ENCODE measurements at places on chromosomes 5 and 9. TPM values are rescaled to one million over a fixed set of nuclear protein-coding genes. Genes with fewer than 3 reads are reported as not detected.

GRCh38 chr5:65481171-65481581 is 544 bp downstream of the ADAMTS6 start:
- peak overlapping the region; percentile 98 for H3K4me3 ChIP-seq
- peaks cover 15% of the 10 kb centered on the region for H3K4me1 ChIP-seq
- H3K36me3 ChIP-seq = no peaks in the 10 kb centered on the region
- no peaks in the 10 kb centered on the region for H3K27me3 ChIP-seq
- peak overlapping the region; percentile 83 for H3K27ac ChIP-seq

The HTR1A gene
- not detected for polyA plus RNA-seq

DNA sequence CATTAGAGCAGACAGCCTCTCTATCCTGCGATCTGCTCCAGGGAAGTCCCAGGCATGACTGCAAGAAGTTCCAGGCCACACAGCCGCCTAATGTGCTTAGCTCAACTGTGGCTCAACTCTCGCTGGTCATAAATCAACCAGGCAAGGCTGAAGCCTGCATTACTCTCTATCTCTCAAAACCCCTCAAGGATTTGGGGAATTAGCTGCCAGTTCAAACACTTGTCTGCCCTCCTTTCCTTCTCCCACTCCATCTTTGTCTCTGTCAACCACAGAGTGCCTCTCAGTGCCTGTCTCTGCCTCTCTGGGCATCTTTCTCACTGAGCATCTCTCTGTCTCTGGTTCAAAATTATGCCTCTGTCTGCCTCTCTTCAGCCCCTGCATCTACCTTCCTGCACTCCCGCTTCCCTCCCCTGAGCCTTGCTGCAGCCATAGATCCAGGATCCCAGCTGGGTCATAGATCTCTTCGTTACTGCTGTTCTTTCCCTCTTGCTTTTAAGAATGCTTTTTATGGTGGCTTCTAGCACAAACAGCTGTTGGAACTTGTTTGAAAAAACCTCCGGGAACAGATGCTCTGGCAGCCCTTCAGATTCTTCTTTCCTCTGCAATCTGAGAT is 27.9 kb upstream of the GALNT10 start:
- no peak overlapping the region for H3K27ac ChIP-seq
- DNase-seq = no peak
- H3K4me3 ChIP-seq = no peak overlapping the region
- H3K27me3 ChIP-seq = peaks cover 14% of the 10 kb centered on the region

DNA sequence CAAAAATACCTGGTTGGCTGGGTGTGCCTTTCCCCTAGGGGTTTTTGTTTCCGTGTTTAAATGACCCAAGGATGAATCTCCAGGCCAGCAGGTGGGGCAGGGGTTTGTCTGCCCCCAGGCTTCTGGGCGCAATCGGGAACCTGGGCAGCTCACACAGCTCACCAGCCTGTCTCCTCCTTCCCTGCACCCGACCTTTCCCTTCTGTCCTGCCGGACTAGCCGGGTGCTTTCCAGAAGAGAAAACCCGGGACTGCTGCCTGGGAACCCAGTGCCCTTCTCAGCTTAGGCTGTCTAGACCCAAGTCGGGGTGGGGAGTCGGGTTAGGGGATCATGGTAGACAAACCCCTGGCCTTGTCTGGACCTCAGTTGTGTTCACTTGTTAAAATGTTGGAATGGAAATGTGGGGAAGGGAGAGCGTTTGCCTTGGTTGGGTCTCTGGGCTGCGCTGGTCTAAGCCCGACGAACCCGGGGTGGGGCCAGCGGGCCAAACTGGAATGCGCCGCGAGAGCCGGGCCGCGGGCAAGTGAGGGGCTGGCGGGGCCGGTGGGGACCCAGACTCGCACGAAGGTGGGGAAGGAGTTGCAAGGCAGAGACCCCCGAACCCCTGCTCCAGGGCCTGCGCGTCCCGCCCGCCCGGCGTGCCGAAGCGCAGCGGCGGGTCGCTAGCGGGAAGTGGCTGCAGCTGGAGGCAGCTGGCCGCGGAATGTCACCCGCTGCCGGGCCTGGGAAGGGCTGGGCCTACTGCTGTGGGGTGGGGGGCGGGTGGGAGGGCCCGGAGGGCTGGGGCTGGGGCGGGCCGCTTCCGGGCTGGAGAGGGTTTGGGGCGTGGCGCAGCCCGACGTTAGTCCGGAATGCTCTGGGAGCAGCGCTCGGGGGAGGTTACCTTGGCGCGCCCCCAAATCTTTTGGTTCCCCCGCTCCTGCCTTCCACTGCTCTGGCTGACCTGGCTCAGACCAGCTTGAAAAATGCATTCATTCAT is 84.6 kb downstream of the DAB2IP start:
- peaks cover 4% of the 10 kb centered on the region for H3K36me3 ChIP-seq
- peak overlapping the region; percentile 40 for H3K27ac ChIP-seq
- peaks cover 37% of the 10 kb centered on the region for H3K4me1 ChIP-seq
- peak overlapping the region; percentile 62 for H3K4me3 ChIP-seq
- no peak for DNase-seq

- no peak overlapping the region for H3K27ac ChIP-seq
- H3K4me3 ChIP-seq = no peak overlapping the region
- no peak for DNase-seq
- no peaks in the 10 kb centered on the region for H3K27me3 ChIP-seq
These were observed 85.9 kb downstream of the GALNT10 start for GRCh38 chr5:154276261-154276972.

The CCL27 gene
- 1.1 TPM for polyA plus RNA-seq

The CDC25C gene
- 4.7 TPM for polyA plus RNA-seq

The FAM151B gene
- 0.80 TPM for polyA plus RNA-seq

GRCh38 chr5:134079748-134080581 is 34.5 kb upstream of the TCF7 start:
- H3K27ac ChIP-seq = no peak overlapping the region
- no peaks in the 10 kb centered on the region for H3K27me3 ChIP-seq
- no peak overlapping the region for H3K4me3 ChIP-seq
- H3K4me1 ChIP-seq = no peaks in the 10 kb centered on the region

DNA sequence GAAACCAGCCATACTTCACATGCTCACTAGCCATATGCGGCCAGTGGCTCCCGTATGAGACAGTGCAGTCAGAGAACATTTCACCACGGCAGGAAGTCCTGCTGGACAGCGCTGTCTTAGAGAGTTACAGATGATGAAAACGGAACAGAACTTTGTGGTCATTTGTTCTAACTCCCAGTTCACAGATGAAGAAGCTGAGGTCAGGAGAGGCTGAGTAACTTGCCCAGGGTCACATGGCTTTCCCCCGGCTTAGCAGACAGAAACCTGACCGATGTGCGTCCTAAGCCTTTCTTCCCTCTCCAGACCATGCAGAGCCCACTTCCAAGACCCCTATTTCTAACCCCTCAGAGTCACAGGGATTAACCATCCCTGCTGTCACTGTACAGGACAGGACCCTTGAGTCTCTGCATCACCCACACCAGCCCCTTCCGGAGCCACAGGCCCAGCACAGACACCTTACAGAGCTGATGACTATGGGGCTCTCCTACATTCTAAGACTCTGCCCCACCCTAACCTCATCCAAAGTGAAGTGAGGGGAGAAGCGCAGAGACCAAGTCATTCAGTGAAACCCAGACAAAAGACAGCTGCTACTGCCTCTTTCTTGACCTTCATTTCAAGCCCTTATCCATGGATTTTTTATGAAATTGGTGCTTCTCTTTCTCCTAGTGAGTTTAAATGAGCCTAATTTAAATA is 86.9 kb downstream of the PTPN3 start:
- H3K4me3 ChIP-seq = no peak overlapping the region
- H3K27me3 ChIP-seq = no peaks in the 10 kb centered on the region
- no peaks in the 10 kb centered on the region for H3K4me1 ChIP-seq
- H3K36me3 ChIP-seq = peaks cover 46% of the 10 kb centered on the region

GRCh38 chr9:120235081-120235480 is 344.9 kb downstream of the CDK5RAP2 start:
- no peaks in the 10 kb centered on the region for H3K4me1 ChIP-seq
- H3K27me3 ChIP-seq = no peaks in the 10 kb centered on the region
- no peak overlapping the region for H3K27ac ChIP-seq
- no peaks in the 10 kb centered on the region for H3K36me3 ChIP-seq

GRCh38 chr9:89647366-89648128 is 42.7 kb downstream of the GADD45G start:
- H3K27me3 ChIP-seq = peaks cover 8% of the 10 kb centered on the region
- H3K36me3 ChIP-seq = no peaks in the 10 kb centered on the region
- H3K27ac ChIP-seq = no peak overlapping the region
- H3K4me3 ChIP-seq = no peak overlapping the region
- no peaks in the 10 kb centered on the region for H3K4me1 ChIP-seq
- no peak for DNase-seq

DNA sequence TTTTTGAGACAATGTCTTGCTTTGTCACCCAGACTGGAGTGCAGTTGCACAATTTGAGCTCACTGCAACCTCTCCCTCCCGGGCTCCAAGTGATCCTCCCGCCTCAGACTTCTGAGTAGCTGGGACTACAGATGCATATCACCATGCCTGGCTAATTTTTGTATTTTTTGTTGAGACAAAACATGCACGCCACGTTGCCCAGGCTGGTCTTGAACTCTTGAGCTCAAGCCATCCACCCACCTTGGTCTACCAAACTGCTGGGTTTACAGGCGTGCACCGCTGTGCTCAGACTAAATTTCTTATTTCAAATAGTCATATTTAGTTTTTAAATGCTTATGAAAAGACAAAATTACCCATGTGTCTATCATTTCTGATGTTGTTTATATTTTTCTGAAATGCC is 2324.1 kb downstream of the MAT2B start:
- H3K4me1 ChIP-seq = no peaks in the 10 kb centered on the region
- H3K4me3 ChIP-seq = no peak overlapping the region
- H3K36me3 ChIP-seq = no peaks in the 10 kb centered on the region
- no peaks in the 10 kb centered on the region for H3K27me3 ChIP-seq
- no peak overlapping the region for H3K27ac ChIP-seq

GRCh38 chr5:151071021-151071420 is 9.8 kb downstream of the TNIP1 start:
- no peak for DNase-seq
- H3K27ac ChIP-seq = no peak overlapping the region
- no peaks in the 10 kb centered on the region for H3K27me3 ChIP-seq
- H3K4me3 ChIP-seq = no peak overlapping the region
- peaks cover 19% of the 10 kb centered on the region for H3K4me1 ChIP-seq

GRCh38 chr5:61576556-61576955 is 244.5 kb downstream of the ZSWIM6 start:
- H3K27me3 ChIP-seq = no peaks in the 10 kb centered on the region
- H3K4me1 ChIP-seq = peaks cover 7% of the 10 kb centered on the region
- H3K4me3 ChIP-seq = no peak overlapping the region
- no peak overlapping the region for H3K27ac ChIP-seq
- DNase-seq = no peak

GRCh38 chr5:168312606-168313295 is 21.3 kb downstream of the WWC1 start:
- H3K4me3 ChIP-seq = no peak overlapping the region
- no peaks in the 10 kb centered on the region for H3K27me3 ChIP-seq
- H3K4me1 ChIP-seq = peaks cover 35% of the 10 kb centered on the region
- no peak for DNase-seq

The F12 gene
- 7.7 TPM for polyA plus RNA-seq

DNA sequence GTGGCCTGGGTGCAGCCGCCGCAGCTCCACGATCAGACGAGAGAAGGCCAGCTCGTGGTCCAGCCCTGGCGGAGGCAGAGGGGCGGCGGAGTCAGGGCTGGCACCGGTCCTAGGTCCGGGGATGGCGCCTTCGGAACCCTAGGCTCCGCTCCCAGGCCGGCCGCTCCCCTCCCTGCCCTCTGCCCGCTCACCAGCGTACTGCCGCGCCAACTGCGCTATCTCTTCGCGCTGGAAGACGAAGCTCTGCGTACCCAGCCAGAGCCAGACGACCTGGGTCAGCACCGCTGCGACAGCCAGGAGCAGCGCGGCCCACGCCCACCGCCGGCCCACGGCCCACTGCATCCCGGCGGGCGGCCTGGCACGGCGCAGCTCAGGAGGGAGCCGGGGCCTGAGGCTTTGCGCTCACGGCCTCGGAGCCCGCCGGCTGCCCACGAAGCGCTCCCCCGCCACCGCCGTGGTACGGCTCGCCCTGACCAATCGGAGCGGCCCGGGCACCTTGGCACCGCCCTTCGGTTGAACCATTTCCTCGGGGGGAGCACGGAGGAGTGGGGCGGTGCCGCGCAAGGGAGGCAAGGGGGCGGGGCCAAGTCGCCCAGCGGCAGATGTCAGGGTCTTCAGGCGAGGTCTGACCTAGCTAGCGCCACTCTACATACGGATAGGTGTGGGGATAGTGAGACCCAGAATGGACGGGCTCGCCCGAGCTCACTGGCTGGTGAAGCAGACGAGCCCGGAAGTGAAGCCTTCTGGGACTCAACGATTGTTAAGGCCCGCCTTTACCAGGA is at the start of gene SIGMAR1:
TSS of gene SIGMAR1 (minus strand) at position 432 of the 782 bp plus-strand sequence. CDS start at position 342, 90 bp downstream.
- H3K36me3 ChIP-seq = peaks cover 12% of the 10 kb centered on the region
- H3K27me3 ChIP-seq = no peaks in the 10 kb centered on the region
- peak within 1 kb of the TSS; percentile 63 for H3K27ac ChIP-seq
- peaks cover 25% of the 10 kb centered on the region for H3K4me1 ChIP-seq
- no peak for DNase-seq

The NPR3 gene
- 0.01 TPM for polyA plus RNA-seq

GRCh38 chr9:126472948-126473298 is 140.8 kb upstream of the LMX1B start:
- no peak overlapping the region for H3K27ac ChIP-seq
- no peaks in the 10 kb centered on the region for H3K27me3 ChIP-seq
- H3K4me1 ChIP-seq = no peaks in the 10 kb centered on the region
- no peak for DNase-seq
- H3K4me3 ChIP-seq = no peak overlapping the region

- peaks cover 7% of the 10 kb centered on the region for H3K27me3 ChIP-seq
- no peaks in the 10 kb centered on the region for H3K36me3 ChIP-seq
- no peak overlapping the region for H3K4me3 ChIP-seq
- H3K27ac ChIP-seq = no peak overlapping the region
- no peak for DNase-seq
These were observed 43.4 kb upstream of the N4BP3 start for GRCh38 chr5:178069909-178070308.

DNA sequence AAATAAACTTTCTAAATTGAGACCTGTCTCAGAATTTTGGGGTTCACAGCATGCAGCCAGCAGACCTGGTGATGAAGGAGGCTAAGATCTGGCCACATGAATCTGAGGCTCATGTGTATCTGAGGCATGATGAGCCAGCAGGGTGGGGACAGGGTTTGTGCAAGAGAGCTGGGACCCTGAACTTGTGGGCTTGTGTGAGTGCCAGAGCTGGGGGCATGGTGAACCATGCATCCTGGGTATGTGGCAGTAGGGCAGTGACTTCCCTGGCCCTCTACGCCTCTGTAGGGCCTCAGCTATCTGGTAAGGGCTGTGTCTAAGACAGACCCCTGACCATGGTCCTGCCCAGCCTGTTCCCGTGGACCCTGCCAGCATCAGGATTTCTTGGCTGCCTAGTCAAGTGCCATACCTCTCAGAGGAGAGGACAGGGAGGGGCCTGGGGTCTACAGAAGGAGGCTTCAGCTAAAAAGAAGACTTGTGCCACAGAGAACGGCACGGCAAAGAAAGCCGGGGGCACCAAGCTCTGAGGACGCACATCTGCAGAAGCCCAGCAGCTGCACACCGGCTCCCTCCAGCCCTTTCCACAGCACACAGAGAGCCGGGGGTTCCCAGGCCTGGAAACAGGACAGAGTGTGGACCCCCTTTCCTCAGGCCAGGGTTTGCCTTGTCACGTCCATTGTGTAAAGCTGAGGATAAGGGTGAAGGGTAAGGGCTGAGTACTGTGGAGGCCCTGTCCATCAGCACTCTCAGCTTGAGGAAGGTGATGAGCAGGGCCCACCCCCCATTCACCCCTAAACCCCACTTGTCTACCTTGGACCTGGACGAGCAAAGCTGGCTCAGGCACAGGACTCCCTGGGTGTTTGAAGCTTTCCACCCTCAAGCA is 130.1 kb downstream of the MRPL36 start:
- DNase-seq = no peak
- no peaks in the 10 kb centered on the region for H3K36me3 ChIP-seq
- H3K4me3 ChIP-seq = no peak overlapping the region
- peaks cover 53% of the 10 kb centered on the region for H3K27me3 ChIP-seq

- peaks cover 20% of the 10 kb centered on the region for H3K4me1 ChIP-seq
- H3K4me3 ChIP-seq = peak overlapping the region; percentile 74
- no peak overlapping the region for H3K27ac ChIP-seq
These were observed 2.3 kb upstream of the PAX5 start for GRCh38 chr9:37036371-37036775.

Data from keratinocyte (primary cell).